DMS 273 treated with DMSO at 0.1 percent for 48 hours (cell line): ENCODE measurements at places on chromosomes 3 and 15.

DNA sequence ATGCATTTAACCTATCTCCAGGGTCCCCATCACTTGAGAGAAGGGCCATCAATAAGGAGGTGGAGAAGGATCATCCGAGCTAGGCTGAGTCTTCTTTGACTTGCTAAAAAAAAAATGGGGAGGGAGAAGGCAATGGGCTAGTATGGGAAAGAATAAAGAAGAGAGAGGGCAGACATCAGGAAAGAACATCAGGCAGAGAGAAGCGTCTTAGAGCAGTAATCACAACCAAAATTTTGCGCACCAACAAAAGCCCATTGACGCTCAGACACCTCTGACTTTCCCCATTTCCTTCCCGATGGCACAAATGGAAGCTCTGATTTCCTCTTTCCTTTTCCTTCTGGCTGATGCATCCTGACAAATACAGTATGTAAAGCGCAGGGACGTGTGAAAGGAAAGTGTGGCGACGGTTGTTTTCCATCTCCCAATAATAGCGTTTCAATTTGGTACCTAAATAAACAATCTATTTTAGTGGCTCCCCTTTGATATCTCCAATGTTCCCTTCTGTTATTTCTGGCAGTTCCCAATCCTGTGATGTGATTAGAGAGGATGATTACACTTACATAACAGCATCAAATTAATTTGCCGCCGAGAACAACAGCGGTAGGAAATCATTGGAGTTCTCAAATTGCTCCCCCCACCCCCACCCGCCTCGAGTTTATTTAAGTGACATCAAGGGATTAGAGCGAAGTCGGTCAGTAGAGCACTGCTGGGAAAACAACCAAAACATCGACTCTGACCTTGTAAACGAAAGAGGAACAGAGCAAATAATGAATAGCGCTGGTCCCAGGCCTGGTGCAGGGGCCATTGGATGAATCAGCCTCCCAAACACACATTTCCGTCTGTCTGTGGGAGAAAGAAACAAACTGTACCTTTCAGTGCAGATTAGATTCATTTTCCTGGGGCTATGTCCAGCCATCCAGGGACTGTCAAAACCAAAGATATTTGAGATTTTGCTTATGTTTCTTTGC is 273.3 kb upstream of the ICE2 start:
- DNase-seq, result no peak

DNA sequence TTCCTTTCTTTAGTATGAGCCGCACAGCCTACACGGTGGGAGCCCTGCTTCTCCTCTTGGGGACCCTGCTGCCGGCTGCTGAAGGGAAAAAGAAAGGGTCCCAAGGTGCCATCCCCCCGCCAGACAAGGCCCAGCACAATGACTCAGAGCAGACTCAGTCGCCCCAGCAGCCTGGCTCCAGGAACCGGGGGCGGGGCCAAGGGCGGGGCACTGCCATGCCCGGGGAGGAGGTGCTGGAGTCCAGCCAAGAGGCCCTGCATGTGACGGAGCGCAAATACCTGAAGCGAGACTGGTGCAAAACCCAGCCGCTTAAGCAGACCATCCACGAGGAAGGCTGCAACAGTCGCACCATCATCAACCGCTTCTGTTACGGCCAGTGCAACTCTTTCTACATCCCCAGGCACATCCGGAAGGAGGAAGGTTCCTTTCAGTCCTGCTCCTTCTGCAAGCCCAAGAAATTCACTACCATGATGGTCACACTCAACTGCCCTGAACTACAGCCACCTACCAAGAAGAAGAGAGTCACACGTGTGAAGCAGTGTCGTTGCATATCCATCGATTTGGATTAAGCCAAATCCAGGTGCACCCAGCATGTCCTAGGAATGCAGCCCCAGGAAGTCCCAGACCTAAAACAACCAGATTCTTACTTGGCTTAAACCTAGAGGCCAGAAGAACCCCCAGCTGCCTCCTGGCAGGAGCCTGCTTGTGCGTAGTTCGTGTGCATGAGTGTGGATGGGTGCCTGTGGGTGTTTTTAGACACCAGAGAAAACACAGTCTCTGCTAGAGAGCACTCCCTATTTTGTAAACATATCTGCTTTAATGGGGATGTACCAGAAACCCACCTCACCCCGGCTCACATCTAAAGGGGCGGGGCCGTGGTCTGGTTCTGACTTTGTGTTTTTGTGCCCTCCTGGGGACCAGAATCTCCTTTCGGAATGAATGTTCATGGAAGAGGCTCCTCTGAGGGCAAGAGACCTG is 13.2 kb downstream of the GREM1 start:
- DNase-seq, result no peak

DNA sequence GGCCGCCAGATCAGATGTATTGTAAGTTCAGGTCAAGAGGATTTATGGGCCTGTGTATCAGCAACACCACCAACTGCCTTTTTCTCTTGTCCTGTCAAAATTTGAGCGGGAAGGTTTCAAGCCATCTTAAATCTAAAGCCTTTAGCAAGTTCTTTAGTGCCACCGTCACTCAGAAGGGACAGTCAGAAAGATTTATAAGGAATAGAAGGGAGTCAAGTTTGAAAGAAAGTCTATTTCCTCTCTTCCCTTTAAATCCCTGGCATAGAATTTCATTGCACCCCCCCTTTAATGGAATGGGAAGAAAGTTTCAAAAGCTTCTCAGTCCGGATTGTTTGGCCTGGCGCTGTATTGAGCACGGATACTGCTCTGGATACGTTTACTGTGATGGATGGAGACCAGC is 359.4 kb downstream of the FEZF2 start:
- DNase-seq, result no peak

DNA sequence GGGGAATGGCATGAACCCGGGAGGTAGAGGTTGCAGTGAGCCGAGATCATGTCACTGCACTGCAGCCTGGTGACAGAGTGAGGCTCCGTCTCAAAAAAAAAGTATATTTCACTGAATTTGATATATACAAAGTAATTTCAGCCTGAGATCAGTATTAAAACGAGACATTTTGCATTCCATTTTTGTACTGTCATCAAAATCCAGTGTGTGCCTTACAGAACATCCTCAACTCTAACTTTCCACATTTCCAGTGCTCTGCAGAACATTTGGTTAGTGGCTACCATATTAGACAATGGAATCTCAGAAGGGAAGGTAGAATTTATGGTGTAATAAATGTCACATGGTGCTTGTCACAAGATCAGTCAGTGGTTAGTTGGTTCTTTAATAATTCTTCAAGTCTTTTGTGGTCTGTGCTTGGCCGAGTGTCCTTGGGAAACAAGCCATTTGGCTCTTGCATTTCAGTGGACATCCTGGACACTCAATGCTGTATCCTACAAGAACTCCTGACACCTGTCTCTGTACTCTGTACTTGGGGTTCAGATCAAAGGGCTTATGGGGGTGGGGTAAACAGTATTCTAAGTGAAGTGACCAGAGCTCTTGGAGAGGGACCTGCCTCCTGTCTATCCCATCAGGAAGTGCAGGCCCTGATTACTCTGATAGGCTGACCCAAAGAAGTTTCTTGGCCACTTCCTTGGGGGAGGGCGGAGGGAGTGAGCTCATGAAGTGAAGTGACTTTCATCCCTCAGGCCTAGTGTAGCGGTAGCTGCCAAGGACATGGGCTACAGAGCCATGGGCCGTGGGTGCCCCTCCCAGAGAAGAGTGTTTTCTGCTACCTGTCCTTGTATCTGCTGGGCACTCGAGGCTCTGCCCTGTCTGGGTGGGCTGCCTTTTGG is 3.7 kb downstream of the ACVR2B start:
- DNase-seq, result no peak

DNA sequence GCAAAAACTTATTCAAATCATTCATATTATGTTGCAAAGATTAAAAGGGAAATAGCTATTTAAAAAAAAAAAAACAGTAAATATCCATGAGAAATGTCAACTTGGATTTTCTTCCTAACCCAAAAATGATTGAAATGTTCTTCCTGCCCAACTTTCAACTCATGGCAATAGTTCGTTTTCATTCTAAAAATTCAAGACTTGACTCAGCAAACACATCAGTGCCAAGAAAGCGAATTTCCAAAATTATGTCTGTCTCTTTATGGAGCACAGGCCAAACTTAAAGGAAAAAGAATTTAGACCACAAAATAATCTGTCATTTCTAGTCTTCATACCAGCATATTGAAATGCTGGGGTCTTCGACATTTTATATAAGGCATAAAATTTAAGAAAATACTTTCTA is 63.7 kb downstream of the MAGI1 start:
- no peak for DNase-seq

- peak; percentile 60 for DNase-seq
These were observed 69.7 kb downstream of the GAP43 start for GRCh38 chr3:115692887-115693524.

DNA sequence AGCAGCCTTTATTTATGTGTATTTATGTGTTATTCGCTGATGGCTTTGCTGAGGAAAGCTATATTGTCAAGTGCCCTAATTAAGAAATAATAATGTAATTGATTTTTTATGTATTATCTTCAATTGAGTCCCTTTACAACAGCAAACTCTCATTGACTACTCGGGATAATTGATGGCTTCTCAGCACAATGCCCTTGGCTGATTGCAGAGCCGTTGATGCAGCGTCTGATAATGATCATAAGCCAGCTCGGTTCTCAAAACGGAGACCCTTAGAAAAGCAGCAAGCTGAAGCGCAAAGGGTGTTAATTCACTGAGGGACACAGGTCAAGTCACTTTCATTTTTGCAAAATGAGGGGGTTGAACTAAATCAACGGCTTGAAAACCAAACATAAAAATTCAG is 357.1 kb upstream of the KCNH8 start:
- DNase-seq, result no peak

DNA sequence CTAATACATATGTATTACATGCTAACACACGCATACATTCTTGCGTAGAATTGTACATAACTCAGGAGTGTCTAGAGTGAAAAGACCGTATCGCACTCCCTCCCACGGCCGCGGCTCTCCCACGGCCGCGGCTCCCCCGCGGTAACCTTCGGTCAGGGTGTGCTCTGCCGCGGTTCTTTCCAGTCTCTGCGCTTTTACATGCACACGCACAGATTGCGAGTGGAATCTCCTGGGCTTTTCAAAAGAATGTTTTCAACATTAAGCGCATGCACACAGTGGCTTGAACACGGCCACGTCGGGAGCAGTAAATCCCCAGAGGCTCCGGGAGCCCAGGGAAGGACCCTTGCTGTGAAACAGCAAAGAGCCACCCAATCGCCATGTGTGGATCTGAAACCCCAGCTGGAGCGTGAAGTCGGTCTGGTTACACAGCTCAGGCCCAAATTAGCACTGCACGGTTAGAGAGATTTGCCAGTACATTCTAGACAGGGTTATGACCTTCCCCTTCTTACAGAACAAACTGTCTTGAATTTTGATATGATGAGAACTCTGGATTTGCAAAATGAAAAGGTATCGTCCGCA is 805 bp upstream of the RGMA start:
- no peak for DNase-seq

DNA sequence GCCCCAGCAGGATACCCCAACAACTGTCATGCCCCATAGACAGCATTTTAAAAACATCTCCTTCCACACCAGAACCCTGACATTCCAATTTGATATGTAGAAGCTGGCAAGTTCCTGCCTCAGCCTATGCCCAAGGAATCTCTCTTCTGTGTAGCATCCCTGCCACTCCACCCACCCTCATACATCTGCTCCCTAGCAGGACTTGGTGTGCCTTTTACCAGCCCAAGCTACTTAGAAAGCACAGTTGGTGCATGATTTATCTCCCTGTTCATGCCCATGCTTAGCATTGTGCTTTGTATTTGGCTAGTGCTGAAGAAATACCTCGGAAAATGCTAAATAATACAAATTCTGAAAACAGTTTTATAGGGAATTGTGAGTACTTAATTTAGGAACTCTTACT is 236.9 kb upstream of the HES1 start:
- DNase-seq, result no peak

GRCh38 chr3:162295323-162295983 is 798.8 kb downstream of the OTOL1 start:
- no peak for DNase-seq

GRCh38 chr3:125236331-125236903 is 23.9 kb upstream of the SLC12A8 start:
- DNase-seq, result no peak

GRCh38 chr3:184717399-184717983 is 5.6 kb upstream of the MAGEF1 start:
- DNase-seq, result no peak

DNA sequence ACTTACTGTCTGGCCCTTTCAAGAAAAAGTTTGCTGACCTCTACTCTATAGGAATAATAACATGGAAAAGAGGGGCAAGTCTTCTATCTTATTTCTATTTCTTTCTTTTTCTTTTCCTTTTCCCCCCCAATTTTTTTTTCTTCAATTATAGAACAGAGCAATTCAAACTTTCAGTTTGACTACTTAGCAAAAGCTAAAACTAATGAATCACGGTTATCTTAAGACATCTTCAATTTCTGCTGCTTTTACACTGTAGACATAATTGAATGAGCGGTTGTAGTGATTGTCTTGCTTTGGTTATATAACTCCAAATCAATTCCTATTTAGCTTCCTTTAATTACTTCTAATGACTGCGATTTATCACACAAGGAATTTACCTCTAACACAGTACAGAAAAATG is 74.3 kb upstream of the P2RY1 start:
- no peak for DNase-seq

DNA sequence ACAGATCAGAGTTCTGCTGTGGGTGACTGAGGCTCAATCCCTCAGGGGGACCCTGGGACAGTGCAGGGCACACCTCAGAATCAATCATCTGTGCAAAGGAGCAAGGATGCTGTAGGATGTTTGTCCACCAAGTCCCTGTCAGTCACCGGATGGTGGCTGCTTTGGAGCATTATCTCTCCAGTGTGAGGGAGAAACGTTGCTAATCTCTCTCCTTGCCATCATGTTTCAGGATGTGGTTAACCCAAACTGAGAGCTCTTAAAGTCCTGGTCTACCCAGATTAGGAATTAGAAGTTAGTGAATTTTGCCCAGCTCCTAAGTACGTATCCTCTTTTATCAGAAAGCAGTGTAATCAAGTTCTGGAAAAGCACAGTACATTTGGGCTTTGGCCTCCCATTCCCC is 26.2 kb upstream of the LRRC3B start:
- no peak for DNase-seq

DNA sequence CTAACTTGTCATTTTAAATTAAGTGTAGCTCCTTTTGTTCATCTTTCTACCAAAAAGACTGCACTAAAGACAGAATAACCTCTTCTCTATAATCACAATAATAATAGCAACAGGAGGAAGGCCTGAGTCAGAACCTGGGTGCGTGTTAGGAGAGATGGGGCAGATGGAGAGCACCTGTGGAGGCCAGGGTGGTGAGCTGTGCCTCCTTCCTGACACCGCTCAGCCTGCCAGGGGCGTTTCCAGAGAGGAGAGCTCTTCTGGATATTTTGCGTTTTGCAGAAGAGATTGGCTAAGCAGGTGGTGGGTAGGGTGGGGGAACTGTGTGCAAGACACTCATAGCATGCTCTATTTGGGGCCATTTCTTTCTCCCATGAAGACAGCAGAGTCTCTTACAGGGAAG is 83.5 kb downstream of the MEGF11 start:
- no peak for DNase-seq

DNA sequence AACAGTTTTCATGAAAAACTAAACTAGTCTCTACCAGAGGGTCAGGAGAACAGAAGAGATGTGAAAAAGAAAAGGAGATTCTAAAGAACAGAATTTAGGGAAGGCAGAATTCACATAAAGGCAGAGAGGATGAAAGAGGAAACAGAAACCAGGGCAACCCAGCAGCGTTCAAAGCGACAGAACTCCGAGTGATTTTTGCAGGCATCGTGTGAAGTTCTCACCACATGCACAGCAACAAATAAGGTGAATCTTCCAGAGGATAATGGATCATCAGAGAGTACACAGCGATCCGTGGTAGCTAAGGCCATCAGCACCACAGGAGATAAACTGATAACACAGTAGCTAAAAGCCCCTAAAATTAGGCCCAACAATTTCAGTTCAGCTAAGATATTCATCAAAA is 250.8 kb upstream of the THBS1 start:
- no peak for DNase-seq

GRCh38 chr15:20353966-20354883 is 187.4 kb downstream of the GOLGA6L6 start:
- no peak for DNase-seq
